ENCODE measurements at places on chromosomes 7 and 10. TPM values are rescaled to one million over a fixed set of nuclear protein-coding genes. Genes with fewer than 3 reads are reported as not detected.

Gene NPC1L1
- total RNA-seq = under 0.01 TPM

Gene POU6F2
- total RNA-seq = not detected

Gene SPDYE1
- not detected for total RNA-seq

Gene WEE2
- total RNA-seq = not detected

Gene BAIAP2L1
- total RNA-seq = 3.1 TPM

Gene FAM25C
- total RNA-seq = not detected

Gene ZNF518A
- 9.6 TPM for total RNA-seq

Gene AKR1D1
- not detected for total RNA-seq

Gene ASB10
- total RNA-seq = not detected

Gene OIT3
- under 0.01 TPM for total RNA-seq

Gene TMEM140
- total RNA-seq = 18.6 TPM

Gene VAX1
- not detected for total RNA-seq

Gene BTBD16
- total RNA-seq = under 0.01 TPM

Gene NRG3
- under 0.01 TPM for total RNA-seq

Gene UNC5B
- 9.3 TPM for total RNA-seq

Gene CYTH3
- total RNA-seq = 40.3 TPM

Gene SHTN1
- 1.2 TPM for total RNA-seq

Gene OR2A1
- under 0.01 TPM for total RNA-seq

Gene TMEM270
- not detected for total RNA-seq

Gene GRID2IP
- under 0.01 TPM for total RNA-seq

Gene ITPRID1
- not detected for total RNA-seq

All from regular cardiac myocyte (primary cell).